ENCODE measurements at places on chromosomes 6 and 20. TPM values are rescaled to one million over a fixed set of nuclear protein-coding genes. Genes with fewer than 3 reads are reported as not detected.

SLC12A5 gene
- 1.3 TPM for total RNA-seq

VGLL2 gene
- total RNA-seq: not detected

- DNase-seq: no peak
Measured at GRCh38 chr6:96150431-96150830, 134.7 kb downstream of the FUT9 start.

- DNase-seq: no peak
Measured at GRCh38 chr20:33833333-33833732, 22.2 kb downstream of the CHMP4B start.

OXT gene
- not detected for total RNA-seq

CST7 gene
- total RNA-seq: 1.0 TPM

DNA sequence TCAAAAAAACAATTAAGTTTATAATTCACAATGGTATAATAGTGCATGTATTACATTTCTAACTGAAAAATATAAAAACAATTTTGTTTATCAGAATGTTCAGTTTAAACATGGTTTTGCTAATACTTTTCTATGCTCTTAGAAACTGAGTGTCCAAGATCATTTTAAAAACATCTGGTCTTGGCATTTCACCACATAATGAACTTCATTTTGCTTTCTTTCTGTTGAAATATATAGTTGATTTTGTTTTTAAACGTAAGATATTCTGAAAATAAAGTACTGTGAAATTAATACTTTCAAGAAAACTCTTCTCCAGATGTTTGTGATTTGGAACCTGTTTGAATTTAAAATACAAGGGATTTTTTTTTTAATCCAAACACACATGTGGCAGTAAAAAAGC, 264.4 kb downstream of the COL12A1 start:
- DNase-seq: no peak

PDYN gene
- total RNA-seq: not detected

GRCh38 chr20:36873498-36874189, 2.3 kb upstream of the TLDC2 start:
- DNase-seq: no peak

DNA sequence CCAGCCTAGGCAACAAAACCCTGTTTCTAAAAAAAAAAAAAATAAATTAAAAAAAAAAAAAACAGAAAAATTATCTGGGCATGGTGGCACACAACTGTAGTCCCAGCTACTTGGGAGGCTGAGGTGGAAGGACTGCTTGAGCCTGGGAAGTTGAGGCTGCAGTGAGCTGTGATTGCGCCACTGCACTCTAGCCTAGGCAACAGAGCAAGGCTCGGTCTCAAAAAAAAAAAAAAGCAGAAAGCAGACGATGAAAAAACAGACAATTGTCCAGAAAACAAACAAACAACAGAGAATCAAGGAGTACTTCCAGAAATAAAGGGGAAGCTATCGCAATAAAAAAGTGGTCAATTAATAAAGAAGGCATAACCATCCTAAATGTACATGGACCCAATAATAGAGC, 229.4 kb downstream of the GMDS start:
- DNase-seq: no peak

C6orf163 gene
- 1.0 TPM for total RNA-seq

- DNase-seq: no peak
Measured at GRCh38 chr6:31214516-31214915, 44.0 kb upstream of the POU5F1 start.

DNA sequence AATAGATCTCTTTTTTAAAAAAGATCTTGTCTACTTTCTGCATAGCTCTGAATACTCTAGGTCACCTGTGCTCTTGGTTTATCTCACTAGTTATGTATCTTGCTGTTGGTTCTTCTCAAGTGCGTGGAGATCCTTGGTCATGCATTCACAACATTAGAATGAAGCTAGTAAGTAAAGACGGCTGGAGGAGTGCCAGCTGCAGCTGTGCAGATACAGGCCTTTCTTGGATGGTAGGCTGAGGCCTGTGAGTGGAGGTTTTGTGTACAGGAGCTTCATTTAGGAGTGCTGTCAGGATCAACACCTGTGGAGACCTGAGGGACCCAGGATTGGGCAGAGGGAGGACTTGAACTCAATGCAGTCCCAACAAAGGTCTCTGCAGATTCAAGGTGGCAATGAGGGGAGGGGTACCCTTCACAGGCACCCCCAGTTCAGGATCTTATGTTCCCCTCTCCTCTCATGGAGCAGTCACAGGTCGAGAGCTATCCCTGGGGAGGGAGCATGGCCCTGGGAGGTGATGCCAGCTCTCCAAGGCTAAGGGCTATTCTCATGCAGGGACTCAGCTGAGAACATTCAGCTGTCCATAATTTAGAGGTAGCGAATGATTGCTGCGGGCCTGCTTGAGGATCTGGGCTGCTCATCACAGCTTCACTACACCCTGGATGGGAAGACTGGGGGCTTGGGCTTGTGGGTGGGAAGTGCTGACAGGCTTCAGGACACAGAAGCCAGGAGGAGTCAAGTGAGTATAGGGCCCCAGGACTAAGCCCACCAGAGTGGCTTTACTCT, 98.9 kb upstream of the ENPP5 start:
- no peak for DNase-seq

DNA sequence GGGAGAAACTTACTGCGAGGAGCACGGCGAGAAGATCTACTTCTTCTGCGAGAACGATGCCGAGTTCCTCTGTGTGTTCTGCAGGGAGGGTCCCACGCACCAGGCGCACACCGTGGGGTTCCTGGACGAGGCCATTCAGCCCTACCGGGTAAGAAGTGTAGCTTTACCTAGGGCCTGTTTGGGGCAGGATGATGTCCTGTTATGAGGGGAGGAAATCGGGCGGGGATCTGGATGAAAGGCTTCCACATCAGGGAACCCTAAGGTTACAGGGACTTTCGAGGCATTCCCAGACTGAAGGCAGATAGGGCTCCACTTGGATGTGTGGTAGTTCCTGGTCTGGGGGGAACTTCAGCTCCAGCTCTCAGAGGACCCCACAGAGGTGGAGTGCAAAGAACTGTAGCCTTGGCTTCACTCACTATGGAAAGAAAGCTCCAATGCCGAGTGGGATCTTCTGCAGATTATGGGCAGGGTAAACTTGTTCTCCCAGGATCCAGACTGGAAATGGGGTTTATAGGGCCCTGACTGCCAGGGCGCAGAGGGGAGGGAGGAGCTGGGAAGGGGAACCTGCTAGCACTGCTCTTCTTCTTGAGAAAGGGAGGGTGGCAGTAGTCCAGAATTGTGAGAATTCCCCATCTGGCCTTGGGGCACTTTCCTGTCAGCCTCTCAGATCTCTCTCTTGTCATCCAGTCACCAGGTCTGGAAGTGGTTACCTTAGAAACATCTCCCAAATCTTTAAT, 740 bp downstream of the TRIM15 start:
- DNase-seq: no peak

Data from HT1080 (cell line).